Memory B cell (primary cell): ENCODE measurements at places on chromosomes 16 and 17.

DNA sequence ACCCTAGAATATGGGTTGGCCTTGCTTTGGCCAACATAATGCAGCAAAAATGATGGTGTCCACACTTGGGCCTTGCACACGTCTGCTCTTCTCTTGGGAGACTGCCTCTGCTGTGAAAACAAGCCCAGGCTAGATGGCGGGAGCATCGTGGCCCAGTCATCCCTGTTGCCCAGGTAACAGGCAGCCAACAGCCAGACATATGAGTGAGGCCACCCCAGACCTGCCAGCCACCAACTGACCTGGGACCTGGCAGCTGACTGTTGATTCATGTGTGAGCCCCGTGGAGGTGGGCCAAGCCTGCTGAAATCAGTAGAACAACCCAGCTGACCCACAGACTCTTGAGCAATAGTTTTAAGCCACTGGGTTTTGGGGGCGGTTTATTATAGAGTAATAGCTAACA is 39.4 kb upstream of the CDH3 start:
- DNase-seq: no peak

GRCh38 chr16:10992797-10993196 is 48.4 kb downstream of the CLEC16A start:
- no peak for DNase-seq

- no peak for DNase-seq
These were observed 1.8 kb upstream of the TENT4B start for GRCh38 chr16:50151322-50151721.

DNA sequence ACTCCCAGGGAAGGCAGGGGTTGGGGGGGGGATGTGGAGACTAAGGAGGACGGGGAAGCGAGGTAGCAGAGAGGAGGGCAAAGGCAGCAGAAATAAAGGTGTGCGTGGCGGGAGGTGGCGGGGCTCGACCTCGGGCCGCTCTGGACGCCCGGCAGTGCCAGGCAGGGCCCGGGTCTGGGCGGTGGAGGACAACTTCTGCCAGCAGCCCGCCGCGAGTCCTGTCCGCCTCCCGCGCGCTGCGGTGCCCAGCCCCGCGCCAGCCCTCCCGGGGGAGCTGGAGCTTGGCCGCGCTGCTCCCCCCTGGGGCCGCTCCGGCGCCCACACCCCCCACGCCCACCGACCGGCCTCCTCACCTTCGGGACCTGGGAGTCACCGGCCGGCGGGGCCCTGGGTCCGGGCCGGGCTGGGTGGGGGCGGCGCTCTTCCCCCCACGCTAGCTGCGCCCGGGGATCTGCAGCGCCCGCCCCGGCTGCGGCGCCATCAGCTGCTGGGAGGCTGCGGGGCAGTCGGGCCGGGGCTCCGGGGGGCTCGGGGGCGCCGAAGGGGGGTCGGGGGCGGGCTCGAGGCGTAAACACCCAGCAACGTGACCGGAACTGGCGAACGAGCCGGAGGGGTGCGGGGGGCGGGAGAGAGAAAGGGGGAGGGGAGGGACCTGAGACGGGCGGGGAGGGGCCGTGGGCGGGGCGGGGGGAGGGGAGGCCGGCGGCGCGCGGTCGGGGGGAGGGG is at the start of gene CCDC92B:
Gene CCDC92B, minus strand, starts transcription at position 595 of the 726 bp plus-strand sequence. CDS start 14,507 bp downstream, outside the sequence.
- no peak for DNase-seq

DNA sequence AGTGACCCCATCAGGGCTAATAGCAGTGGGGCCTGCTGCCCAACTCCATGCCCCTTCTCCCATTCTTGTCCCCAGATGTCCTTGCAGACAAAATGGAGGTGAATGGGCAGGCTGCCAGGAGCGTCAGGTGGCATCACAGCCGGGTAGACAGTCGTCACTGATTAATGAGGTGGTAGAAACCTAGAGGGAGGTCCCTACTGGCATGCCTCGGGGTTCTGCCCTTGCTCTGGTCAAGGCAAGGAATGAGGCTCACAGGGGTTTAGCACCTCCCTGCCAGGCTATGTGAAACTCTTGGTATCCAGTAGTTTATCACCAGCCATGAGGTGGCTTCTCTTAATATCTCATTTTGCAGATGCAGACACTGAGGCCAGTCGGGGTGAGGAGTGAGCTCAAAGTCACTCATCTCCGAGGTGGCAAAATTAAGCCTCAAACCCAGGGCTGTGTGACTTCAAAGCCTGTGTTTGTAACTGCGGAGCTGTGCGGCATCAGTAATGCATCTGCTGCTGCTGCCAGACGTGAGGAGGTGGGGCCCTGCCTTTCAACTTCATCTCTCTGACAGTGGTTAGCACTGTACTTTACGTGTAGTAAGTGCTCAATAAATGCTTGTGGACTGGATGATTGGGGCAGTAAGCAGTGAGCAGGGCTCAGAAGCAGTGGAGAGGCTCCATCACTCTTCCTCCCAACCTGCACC is 21.3 kb downstream of the RAI1 start:
- DNase-seq: no peak

- DNase-seq: no peak
These were observed 91.7 kb downstream of the PCTP start for GRCh38 chr17:55842405-55843158.

DNA sequence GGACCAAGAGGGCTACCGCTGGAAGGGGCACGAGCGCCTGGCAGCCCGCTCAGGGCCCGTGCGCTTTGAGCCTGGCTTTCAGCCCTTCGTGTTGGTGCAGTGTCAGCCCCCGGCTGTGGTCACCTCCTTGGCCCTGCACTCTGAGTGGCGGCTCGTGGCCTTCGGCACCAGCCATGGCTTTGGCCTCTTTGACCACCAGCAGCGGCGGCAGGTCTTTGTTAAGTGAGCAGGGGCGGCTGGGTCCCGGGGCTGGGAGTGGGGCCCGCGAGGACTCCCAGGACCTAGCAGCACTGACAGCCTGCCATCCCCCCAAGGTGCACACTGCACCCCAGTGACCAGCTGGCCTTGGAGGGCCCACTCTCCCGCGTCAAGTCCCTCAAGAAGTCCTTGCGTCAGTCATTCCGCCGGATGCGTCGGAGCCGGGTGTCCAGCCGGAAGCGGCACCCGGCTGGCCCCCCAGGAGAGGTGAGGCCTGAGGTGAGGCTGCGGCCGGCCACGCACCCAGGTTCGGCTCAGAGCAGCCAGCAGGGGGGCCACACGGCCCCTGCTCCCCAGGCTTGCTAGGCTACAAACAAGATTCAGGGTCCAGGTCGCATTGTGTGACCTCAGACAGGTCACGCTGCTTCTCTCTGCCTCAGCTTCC is 17.4 kb upstream of the MYO15B start:
- DNase-seq: no peak

- no peak for DNase-seq
These were observed 17.8 kb upstream of the TNS4 start for GRCh38 chr17:40519089-40519775.

- DNase-seq: no peak
These were observed 606.2 kb downstream of the WWOX start for GRCh38 chr16:78705694-78706093.
